ENCODE measurements at places on chromosomes 3 and 15.

GRCh38 chr3:170002879-170003278 is 34.9 kb upstream of the GPR160 start:
- H3K27me3 ChIP-seq, result no peaks in the 10 kb centered on the region
- H3K27ac ChIP-seq, result no peak overlapping the region
- no peaks in the 10 kb centered on the region for H3K36me3 ChIP-seq
- H3K4me1 ChIP-seq, result peaks cover 3% of the 10 kb centered on the region
- H3K4me3 ChIP-seq, result no peak overlapping the region

GRCh38 chr15:47194718-47195117 is 522.6 kb upstream of the SEMA6D start:
- no peak overlapping the region for H3K27ac ChIP-seq
- no peak overlapping the region for H3K4me3 ChIP-seq
- peak; percentile 18 for DNase-seq
- no peaks in the 10 kb centered on the region for H3K36me3 ChIP-seq

GRCh38 chr3:141288336-141288990 is 56.8 kb downstream of the PXYLP1 start:
- H3K4me1 ChIP-seq, result no peaks in the 10 kb centered on the region
- no peak overlapping the region for H3K4me3 ChIP-seq
- no peaks in the 10 kb centered on the region for H3K27me3 ChIP-seq
- peak; percentile 11 for DNase-seq
- H3K36me3 ChIP-seq, result no peaks in the 10 kb centered on the region

GRCh38 chr15:31452595-31453557 is 126.2 kb downstream of the KLF13 start:
- peaks cover 6% of the 10 kb centered on the region for H3K4me1 ChIP-seq
- H3K4me3 ChIP-seq, result no peak overlapping the region
- no peak overlapping the region for H3K27ac ChIP-seq
- DNase-seq, result no peak
- H3K36me3 ChIP-seq, result no peaks in the 10 kb centered on the region

Data from fibroblast of lung (primary cell).